NCI-H524 (cell line): ENCODE measurements at places on chromosomes 2 and 18.
A peak's percentile ranks its signal among the peaks of the same experiment; 100 is the strongest.

GRCh38 chr2:170579511-170579910 is 135.6 kb upstream of the SP5 start:
- DNase-seq, result no peak

GRCh38 chr2:217258170-217258569 is 398.3 kb upstream of the TNP1 start:
- DNase-seq, result no peak

DNA sequence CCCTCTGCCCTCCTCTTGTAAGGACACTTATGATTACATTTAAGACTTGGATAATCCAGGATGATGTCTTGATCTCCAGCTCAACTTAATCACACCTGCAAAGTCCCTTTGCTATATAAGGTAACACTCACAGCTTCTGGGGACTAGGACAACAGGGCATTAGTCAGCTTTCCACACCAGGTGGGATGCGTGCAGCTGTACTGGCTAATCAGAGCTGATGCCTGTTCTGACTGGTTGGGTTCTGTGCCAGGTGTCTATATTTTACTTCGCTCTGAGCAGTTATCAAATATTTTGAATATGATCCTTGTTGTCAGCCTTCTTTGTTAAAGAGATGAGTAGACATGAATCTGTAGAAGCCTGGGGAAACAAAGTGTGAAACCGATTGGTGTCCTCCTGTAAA is 115.5 kb upstream of the ATP8B1 start:
- DNase-seq, result peak; percentile 21

GRCh38 chr2:68548396-68548795 is 81.0 kb downstream of the APLF start:
- no peak for DNase-seq

GRCh38 chr2:133532919-133533318 is 35.3 kb downstream of the NCKAP5 start:
- no peak for DNase-seq

GRCh38 chr2:138956116-138956515 is 175.9 kb upstream of the NXPH2 start:
- peak; percentile 5 for DNase-seq

GRCh38 chr2:10370390-10370789 is 67.7 kb downstream of the HPCAL1 start:
- no peak for DNase-seq

GRCh38 chr2:84613082-84613481 is 96.8 kb downstream of the DNAH6 start:
- no peak for DNase-seq

DNA sequence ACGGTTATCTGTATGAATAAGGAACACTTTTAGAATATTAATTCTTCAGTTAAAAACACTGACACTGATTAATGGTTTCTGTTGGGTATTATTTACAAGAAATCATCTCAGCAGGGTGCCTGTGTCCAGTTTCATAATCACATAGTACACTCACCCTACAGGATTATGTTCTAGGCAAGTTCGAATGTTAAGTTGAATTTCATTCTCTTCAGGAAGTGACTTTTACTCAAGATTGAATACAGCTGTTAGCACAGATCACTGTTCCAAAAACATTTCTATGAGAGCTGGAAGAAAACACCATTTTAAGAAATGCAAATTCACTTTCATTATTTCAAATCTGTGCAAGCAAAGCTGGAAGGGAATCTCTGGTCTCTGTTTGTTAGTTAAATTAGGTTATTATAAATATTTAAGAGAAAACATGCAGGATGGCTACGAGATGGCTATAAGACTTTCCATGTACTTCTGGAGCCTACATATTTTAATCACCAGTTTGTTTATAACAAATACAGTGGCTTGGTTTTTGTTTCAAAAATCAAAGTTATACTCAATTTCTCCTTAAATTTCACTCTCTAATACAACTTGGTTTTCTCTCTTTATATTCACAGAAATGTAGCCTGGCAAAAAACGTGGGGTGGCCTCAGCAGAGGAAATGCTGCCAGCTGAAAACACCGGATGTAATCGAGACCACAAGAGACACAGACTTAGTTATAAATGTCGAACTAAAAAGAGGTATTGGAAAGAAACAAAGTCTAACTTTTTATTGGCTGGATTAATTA is 65.8 kb downstream of the RBMS1 start:
- DNase-seq, result no peak

- no peak for DNase-seq
These were observed 411.9 kb upstream of the ZNF804A start for GRCh38 chr2:184186436-184186835.

GRCh38 chr2:237696461-237696860 is 69.1 kb downstream of the LRRFIP1 start:
- DNase-seq, result no peak

- DNase-seq, result peak; percentile 45
These were observed at the start of gene L3MBTL4 for GRCh38 chr18:6414723-6415417. TSS of gene L3MBTL4 (minus strand) at chr18:6414911. CDS start at chr18:6311625, 103,286 bp downstream.

GRCh38 chr2:35199298-35199697 is 1156.3 kb upstream of the CRIM1 start:
- DNase-seq, result peak; percentile 16

GRCh38 chr2:85935746-85936208 is 47.0 kb upstream of the ST3GAL5 start:
- DNase-seq, result no peak

- no peak for DNase-seq
These were observed 83.8 kb downstream of the MBD2 start for GRCh38 chr18:54140641-54141040.

- no peak for DNase-seq
These were observed 200.8 kb downstream of the PLCL1 start for GRCh38 chr2:198004921-198005829.

GRCh38 chr2:241091734-241092445 is 10.2 kb downstream of the MTERF4 start:
- DNase-seq, result no peak

- no peak for DNase-seq
These were observed 3.5 kb upstream of the ASXL2 start for GRCh38 chr2:25881764-25882163.

GRCh38 chr18:63109802-63110201 is 209.8 kb downstream of the BCL2 start:
- DNase-seq, result peak; percentile 86

DNA sequence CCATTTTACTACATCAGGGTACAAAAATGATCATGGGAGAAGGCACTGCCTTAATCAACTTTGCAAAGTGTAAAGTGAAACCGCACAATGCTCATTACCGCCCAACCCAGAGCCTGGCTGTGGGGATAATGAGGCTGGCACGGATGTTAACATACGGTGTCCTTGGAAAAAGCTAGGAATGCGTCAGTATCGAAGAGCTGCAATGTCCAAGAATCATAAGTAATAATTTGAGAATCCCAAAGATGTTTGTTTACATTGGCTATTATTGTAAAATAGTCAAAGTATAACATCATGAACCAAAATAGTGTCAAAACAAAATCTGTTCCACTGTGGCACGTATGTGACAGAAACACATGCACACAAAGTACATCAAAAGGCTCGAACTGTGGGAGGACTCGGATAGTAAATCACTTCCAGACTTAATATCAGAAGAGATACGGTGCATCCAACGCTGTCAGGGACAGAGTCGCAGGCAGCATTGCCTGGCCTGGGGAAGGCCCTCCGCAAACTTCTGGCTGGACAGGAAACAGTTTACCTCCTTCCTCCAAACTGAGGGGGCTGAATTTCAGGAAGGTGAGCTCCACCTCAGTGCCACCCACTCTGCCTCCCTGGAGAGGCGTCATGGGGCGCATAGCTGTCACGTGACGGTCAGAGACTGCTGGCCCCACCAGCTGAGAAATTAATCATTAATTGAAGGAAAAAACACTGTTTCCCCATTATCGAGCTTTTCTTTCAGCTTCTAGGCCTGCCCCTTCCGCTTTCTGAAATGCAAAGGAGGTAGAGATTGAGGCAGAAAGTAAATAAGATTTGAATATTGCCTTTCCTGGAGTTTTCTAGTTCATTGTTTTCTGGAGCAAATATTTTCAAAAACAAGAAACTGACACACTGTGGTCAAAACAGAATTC is 1.8 kb upstream of the ID2 start:
- no peak for DNase-seq

DNA sequence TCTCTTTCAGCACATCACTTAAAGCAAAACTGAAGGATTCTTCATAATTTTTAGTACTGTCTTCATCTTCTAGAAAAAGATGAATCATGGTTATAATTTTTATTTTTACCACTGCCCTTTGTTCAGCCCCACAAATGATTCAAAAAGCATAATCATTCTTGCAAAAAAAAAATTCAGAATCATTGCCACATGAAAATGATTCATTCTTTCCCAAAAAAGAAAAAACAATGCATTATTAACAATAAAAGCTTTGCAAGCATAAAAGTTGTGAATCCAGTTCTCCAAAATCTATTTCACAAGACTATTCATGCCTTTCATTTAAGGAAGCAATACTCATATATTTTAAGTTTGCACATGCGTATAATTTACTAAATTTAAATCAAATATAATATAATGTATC is 204.8 kb downstream of the RBM43 start:
- DNase-seq, result no peak

DNA sequence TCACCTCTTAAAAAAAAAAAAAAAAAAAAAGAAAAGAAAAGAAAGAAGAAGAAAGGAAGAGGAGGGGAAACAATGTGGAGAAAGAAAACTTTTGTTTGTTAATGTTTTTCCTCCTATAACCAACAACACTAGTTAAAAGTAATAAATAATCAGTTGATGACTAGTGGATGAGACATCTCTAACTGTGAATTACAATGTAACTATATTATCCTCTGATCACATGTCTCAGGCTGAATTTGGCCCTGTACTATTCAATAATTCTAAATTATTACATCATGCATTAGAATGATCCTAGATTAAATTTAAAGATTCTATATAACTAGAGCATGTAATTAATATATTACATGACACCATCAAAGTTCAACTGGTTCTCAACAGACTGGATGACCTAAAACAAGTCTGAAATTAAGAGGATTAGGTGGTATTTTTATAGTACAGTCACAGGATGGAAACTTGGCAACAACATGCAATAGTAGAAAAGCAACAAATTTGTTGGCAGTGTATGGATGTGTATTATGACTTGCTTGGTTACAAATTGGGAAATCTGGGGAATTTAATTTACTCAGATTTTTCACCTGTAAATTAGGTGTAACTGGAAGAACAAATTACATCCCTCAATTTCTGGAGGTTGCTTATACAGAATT is 269.3 kb upstream of the SETBP1 start:
- DNase-seq, result no peak

GRCh38 chr2:26521054-26521912 is 43.4 kb upstream of the OTOF start:
- DNase-seq, result peak; percentile 77

GRCh38 chr2:190979906-190980629 is 33.9 kb downstream of the STAT1 start:
- no peak for DNase-seq

DNA sequence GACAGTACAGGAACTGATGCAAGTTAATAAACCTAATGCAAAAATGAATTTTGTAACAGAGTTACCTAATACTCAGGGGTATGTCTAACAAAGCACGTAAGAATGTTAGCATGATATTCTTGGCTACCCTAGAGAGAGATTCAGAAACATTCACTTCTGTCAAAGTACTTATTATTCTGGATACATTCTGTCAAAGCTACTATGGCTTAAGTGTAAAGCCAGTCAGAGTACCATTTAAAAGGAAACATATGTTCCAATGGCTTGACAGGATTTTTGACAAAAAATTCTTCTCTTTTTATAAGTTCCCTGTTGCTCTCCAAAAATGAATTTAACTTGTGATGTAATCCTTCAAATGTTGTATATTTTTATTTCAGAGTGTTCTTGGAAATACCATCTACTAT is 85.5 kb downstream of the PIGN start:
- DNase-seq, result no peak

DNA sequence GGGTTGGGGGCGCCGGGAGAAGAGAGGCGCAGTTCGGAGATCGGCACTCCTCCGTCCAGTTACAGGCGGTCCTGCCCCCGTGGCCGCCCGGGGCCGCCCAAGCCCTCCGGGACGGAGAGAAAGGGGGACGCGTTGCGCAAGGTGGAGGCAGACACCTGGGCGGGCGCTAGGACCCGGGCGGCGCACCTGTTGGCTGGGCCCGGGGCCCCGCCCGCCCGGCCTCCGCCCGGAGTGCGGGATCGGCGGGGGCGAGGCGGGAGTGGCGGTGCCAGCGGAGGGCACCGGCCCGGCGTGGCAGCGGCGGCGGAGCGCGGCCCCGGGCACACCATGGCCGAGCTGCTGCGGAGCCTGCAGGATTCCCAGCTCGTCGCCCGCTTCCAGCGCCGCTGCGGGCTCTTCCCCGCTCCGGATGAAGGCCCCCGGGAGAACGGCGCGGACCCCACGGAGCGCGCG is at the start of gene SGPP2:
Gene SGPP2, plus strand, starts transcription at position 268 of the 453 bp plus-strand sequence. Its CDS starts 60 bp downstream, at position 328.
- DNase-seq, result no peak

DNA sequence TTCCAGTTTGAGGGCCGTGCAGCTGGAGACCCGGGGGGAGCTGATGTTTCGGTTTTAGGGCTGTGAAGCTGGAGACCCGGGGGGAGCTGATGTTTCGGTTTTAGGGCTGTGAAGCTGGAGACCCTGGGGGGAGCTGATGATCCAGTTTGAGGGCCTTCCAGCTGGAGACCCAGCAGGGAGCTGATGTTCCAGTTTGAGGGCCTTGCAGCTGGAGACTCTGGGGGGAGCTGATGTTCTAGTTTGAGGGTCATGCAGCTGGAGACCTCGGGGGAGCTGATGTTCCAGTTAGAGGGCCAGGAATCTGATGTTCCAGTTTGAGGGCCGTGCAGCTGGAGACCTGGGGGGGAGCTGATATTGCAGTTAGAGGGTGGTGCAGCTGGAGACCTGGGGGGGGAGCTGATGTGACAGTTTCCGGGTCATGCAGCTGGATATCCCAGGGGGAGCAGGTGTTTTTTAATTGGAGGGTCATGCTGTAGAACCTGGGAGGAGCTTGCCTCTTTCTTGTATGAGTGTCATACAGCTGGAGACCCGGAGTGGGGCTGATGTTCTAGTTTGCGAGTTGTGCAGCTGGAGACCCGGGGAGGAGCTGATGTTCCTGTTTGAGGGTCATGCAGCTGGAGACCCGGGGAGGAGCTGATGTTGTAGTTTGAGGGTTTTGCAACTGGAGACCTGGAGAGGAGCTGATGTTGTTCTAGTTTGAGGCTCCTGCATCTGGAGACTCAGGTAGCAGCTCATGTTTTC is 153.2 kb downstream of the RTP5 start:
- DNase-seq, result no peak

DNA sequence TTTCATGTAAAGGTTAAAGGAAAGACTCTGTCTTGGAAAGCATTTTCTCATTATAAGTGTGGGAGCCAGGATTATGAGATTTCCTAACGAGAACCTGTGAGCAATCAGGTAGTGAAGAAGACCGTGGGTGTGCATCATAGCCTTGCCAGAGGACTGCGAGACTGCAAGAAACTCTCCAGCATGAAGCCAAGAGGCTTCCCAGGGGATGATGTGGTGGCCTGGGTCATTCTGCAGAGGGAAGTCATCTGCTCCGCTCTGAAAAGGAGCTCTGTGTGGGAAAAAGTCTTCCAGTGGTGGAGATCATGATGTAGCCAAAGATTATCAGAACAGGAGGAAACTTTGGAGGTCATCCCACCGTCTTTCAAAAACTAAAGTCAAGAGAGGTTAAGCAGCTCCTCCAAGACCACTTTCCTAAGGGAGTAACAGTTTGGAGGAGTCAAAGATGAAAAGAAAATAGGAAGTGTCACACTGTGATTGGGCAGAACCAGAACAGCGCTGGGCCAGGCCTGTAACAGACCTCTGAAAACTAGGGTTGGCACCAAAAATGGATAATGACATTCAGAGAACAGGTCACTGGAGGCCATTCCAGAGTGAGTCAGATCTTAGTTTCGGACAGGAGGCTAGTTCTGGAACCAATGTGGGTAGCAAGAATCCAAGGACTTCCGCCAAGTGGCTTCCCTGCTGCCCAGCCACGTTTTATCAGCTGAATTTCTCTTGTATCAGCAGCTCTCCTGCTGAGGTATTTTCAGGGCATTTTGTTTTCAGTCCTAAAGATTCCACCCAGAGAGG is 113.0 kb downstream of the LRATD1 start:
- no peak for DNase-seq
